Activated CD4-positive, alpha-beta T cell treated with anti-CD3 and anti-CD28 coated beads for 24 hours (primary cell): ENCODE measurements at places on chromosomes 2 and 18.

DNA sequence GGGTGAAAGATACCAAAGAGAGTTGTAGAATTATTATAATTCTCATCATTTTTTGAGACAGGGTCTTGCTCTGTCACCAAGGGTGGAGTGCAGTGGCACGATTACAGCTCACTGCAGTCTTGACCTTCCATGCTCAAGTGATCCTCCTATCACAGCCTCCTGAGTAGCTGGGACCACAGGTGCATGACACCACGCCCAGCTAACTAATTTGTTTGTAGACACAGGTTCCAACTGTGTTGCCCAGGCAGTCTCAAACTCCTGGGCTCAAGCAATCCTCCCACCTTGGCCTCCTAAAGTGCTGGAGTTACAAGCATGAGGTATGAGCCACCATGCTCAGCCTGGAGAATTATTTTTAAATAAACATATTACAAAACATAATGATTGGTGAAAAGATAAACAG is 92.8 kb upstream of the MSH6 start:
- DNase-seq = no peak

DNA sequence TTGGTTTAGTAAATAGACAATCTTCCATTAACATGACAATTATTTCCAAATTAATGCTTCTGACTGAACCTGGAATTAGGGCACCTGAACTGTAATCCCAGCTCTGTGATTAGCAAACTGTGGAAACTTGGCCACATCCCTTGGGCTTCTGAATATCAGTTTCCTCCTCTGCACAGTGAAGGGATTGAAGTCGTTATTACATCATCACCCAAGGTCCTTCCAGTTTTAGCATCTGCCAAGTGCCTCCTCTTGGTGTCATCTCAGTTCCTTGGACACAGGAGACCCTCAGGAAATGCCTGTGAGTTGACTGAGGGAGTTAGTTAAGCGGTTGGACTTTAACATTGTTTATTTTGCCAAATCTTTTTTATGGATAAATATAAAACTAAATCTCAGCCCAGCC is 64.8 kb downstream of the MOGAT1 start:
- DNase-seq = no peak

DNA sequence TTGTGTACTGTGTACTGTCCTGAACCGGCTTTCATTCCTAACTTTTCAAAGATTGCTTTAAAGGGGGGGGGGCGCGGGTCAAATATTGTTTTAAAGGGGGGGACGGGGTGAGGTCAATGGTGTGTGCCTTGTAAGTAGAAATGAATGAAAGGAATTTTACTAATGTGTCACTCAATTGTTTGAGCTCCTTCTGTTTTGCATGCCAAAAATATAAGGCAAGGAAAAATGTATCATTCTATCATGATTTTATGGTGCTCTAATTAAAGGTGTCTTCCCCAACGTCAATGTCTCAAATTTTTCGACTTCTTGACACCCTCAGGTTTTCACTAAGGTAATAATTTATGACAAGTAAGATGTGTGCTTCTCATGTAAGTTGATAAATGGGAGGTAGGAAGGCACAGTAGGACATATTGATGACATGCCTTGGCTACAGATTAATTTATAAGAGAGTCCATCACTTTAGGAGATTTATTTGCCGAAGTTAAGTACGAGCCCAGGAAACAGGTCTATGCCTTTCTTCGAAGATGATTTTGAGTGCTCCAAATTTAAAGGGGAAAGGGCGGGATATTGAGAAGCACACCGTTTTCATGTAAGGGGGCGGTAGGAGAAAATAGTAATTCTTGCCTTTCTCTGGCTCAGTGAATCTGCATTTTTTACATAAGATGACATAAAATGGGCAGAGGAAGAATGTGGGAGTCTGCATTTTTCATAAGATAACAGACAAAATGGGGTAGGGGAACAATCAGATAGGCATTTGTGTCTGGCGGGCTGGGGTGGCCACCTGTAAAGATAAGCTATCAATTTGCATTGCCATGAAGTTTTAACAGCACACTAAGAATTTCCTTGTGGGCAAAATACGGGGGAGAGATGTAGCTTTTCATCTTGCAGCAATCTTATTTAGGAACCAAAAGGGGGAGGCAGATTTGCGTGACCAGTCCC is 1.2 kb upstream of the TRAPPC8 start:
- no peak for DNase-seq

DNA sequence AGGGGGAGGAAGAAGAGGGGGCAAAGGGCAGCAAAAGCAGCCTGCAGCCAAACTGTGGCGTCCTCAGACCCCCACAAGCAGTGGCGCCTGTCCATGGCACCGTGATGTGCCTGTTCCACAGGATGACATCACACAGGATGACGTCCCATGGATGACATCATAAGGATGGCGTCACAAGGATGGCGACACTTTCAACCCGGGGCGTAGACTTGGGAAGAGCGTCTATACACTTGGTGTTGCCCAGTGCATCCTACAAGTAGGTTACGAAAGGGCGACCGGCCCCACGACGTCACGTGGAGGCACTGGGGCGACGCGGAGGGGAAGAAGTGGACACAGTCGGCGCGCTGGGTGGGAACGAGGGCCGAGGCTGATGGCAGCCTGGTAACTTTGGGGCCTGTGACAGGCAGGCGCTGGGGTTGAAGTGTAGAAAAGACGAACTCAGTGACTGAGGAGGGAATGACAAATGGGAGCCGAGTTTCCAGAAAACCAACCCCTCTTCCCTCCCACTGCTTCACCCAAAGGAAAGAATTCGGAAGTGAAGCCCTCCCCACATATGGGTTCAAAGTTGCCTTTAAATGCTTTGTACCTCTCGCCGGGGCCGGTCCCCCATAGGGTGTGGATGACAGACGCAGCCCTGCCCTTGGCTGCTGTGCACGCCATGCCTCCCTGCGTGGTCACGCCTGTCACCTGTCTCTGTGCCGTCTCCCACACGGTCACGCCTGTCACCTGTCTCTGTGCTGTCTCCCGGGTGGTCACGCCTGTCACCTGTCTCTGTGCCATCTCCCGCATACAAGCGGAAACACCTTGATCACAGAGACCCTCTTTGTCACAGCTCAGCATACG is 13.4 kb upstream of the KCNG2 start:
- no peak for DNase-seq

DNA sequence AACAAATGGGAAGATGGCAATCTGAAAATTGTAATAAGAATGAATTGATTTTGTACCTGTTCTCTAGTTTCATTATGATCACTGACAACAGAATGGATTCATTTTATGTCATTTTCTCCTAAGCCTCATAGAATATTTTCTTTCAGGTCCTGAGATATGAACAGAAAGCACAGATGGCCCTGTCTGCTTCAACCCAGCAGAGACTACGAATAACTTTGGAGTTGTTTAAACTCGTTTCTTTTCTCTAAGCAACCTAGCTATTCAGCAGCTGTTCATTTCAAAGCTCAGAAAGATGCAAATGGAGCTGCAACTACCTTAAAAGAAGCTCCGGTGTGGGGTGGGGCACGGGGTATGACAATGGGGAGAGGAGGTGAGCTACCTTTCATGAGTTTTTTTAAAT is 124.9 kb downstream of the ALK start:
- DNase-seq = no peak

- DNase-seq = no peak
Measured at GRCh38 chr2:235935773-235936172, 232.4 kb downstream of the GBX2 start.

DNA sequence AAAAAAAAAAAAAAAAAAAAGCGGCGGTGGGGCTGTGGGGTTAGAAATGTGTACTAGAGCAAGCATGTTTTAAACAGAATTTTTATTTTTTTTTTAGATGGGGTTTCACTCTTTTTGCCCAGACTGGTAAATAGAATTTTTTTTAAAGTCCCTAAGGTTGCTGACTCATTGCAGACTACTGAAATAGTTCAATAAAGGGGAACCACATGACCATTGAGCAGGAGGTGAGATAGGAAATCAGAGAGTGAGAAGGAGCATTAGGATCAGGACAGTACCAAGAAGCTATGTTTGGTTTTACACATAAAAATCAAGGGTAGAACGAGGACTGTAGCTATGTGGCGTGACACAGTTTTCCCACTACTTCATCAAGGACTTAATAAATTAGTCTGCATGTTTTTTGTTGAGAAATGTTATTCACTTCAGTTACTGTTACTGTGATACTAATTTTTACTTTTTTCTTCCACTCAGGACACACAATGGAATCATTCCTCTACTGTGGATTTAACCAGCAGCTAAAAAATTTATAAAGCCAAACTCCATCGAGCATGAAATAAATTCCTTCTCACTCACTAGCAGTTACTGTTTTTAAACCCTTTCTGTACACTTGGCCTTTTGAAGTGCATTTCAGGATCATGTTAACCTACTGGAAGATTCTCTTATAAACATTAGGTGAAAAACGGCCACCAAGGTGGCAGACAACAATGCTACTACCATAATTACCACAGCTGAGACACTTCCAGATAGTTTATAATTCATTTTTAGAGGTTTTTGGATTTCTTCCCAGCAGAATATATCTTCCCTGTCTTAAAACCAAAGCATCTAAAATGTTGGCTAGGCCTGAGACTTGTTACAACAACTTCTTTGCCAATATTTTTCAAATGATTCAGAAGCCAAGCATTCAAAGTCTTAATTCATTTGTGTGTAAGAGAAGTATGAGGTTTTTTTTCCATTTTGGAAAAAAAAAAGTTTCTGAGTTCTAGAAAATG is 33.2 kb downstream of the LAMA1 start:
- no peak for DNase-seq

DNA sequence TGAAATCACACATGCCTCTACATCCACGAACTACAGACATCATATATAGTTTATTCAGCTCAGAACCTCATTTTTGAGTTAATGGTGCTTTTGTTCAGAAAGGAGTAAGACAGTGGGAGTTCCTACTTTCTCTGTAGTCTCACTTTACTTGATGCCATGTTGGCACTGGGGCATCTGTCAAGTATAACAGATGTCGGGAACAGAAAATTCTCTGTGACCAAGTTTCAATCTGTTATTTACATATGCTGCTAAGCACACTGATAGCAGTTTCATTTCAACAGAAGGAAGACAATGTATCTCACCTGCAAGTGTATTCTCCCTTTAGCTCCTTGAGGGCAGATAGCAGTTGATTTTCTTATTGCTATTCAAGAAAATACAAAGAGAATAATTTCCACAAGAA is 774.1 kb downstream of the METTL4 start:
- no peak for DNase-seq

DNA sequence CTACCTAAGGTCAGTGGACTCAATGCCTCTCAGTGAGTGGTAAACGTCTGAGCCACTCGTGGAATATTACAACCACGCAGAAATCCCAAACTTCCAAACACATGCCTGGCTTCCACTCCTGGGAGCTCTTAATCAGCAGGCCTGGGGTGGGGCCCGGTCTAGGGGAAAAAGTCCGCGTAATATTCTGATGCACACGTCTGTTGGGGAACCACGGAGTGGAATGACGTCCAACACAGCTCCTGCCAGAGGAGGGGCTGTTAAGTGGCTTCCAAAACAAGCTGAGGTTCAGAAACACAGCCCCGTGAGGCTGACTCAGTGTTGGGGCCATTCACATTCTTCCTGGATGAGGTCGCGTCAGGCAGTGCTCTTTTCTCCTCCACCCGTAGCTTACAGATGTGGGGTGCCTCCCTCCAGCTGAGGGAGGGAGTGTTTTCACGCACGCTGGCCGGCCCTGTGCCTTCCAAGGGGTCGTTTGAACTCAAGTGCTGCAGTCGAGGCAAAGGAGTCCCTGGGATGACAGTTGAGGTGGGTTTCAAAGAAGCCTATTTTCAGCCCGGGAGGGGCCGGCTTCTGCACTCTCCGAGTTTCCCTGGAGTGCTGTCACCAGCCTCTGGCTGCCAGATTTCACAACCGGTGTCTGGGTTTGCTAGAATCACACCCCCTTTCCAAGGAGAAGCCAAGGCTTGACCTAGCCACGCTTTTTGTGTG is 73.1 kb downstream of the ACKR3 start:
- DNase-seq = no peak

DNA sequence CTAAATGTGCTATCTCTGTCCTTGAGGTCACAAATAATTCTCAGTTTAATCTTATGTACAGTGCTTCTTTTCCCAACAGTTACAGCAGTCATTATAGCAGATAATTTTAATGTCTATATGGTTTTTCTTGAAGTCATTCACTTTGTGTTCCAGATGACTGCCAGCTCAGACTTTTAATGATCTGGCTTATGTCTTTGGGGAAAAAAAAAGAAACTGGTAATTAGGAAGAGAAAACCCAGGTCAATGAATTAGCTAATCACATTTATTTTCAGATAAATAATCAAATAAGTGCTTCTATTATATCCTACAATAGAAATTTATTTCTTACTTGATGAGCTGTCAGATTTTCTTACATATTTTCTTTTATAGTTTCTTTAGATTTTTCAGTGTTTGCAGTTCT is 96.0 kb downstream of the COMMD1 start:
- DNase-seq = no peak
